ENCODE measurements at places on chromosomes 7 and 10. TPM values are rescaled to one million over a fixed set of nuclear protein-coding genes. Genes with fewer than 3 reads are reported as not detected.

TSPAN12 gene
- not detected for total RNA-seq

- DNase-seq, result no peak
Observed at GRCh38 chr10:123821136-123821535, 70.5 kb downstream of the CPXM2 start.

GRCh38 chr7:28178599-28178998 is 2.0 kb downstream of the JAZF1 start:
- no peak for DNase-seq

GRCh38 chr7:44762726-44763522 is 14.3 kb downstream of the ZMIZ2 start:
- DNase-seq, result no peak

- no peak for DNase-seq
Observed at GRCh38 chr10:88097092-88097516, 233.7 kb downstream of the PTEN start.

DNA sequence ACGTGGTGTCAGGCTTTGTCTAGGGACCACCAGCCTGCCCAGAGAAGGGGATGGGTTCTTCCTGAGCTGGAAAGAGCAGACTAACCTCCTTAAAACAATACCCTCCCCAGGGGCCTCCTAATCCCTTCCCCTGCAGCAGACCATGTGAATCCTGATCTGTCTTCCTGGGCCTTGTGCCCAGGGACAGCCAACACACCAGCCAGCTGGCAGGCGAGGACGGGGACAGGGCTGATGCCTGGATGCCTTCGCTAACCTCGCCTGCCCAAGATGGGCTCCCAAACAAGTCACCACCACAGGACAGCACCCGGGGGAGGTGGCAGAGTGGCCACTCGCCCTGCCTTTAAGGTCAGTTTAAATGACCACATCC is 17.6 kb downstream of the PODXL start:
- no peak for DNase-seq
